SK-N-MC (cell line): ENCODE measurements at places on chromosomes 13 and 19.

DNA sequence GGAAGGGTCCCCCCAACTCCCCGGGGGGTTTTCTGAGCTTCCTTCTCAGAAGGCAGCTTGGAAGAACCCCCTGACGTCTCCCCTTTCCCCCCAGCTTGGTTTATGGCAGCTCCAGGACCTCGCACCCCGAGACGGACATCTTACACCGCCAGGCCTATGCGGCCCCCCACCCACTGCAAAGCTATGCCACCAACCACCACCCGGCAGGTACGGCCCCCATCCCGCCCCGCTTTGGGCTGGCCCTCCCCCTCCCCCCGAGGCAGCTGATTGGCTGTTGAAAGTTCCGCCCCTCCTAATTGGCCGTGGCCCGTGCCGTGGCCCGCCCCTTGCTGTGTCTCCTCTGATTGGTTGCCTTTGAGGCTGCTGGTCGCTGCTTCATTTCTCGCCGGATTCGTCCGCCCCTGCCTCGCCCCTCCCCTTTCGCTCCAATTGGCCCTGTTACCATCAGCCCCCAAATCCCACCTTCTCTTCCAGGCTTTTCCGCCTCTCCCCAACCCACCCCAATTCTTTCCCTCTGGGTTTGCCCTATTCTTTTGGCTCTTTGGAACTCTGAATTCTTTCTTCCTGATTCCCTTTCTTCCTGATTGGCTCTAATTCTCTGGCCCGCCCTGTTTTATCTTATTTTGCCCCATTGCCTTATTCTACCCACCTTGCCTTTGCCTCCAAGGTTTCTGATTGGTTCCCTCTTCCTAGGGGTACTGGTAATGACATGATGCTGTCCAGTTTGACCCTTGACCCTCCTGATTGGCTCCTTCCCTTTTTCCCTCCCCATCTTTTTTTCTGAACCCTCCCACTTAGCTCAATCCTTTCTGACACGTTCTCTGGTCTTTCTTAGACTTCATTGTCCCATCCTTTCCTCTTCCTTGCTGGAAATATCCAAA, 2.5 kb downstream of the PRR12 start:
- DNase-seq, result peak; percentile 81

DNA sequence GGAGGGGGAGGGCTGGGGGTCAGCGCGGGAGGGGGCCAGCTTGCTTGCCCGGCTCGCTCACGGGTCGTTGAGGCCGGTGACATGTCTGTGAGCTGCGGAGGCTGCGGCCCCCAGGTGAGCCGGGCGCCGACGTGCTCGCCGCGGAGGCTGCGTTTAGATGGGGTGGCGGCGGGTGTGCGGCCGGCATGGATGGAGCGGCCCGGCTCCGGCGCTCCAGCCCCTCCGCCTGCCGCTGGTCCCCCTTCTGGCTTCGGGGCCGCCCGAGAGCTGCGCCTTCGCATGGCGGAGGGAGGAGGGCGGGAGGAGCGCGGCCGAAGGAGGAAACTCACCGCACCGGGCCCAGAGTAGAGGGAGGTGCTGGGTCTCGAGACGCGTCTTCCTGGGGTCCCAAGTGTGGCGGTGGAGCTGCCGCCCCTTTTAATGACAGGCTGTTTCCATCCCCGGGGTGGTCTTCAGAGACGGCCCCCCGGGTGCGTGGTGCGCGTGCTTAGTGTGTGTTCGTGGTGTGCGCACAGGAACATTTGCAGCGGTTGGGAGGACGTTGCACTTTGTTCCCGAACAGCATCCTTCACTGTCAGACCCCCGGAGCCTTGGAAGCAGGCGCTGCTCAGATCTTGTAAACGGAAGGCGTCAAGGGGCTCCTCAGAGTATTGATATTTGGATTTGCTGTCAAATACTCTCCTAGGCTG, at the start of gene AKAP11:
TSS of gene AKAP11 (plus strand) at position 38 of the 689 bp plus-strand sequence. CDS start 14,197 bp downstream, outside the sequence.
- DNase-seq, result no peak

- DNase-seq, result no peak
Measured at GRCh38 chr13:84126671-84127171, 244.4 kb upstream of the SLITRK1 start.

DNA sequence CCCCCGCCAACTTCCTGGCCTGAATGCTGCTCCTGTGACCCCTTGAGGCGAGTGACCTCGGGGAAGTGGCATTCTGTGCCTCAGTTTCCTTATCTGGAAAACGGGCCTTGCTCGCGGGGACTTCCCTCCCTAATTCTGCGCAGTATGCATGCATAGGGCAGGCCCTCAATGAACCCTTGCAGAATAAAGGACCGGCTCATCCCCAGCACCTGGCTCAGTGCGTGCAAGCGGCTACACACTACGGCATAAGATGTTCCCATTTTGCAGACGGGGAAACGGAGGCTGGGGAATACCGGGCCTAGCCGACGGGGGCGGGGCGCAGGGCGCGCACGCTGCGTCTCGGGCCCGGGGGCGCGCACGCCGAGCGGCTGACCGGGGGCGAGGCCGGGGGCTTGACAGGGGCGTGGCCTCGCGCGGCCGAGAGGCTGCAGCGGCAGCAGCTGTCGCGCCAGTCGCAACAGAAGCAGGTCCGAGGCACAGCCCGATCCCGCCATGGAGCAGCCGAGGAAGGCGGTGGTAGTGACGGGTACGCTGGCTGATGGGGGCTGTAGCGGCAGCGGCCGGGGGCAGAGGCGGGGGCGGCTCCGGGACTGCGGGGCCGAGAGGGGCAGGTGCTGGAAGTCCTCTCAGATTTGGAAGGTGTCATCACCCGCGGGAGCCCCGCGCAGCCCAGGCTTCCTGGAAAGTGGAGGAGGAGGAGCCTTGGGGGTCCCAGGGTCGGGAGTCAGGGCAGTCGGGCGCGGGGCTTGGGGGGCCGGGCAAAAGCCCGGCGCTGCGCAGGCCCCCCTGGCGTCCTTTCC, at the start of gene PGPEP1:
TSS of gene PGPEP1 (plus strand) at position 409 of the 800 bp plus-strand sequence. CDS start at position 493, 84 bp downstream.
- no peak for DNase-seq

GRCh38 chr19:34577056-34577455, 95.5 kb downstream of the WTIP start:
- DNase-seq, result no peak

- no peak for DNase-seq
Measured at GRCh38 chr13:42652642-42653415, 78.9 kb downstream of the TNFSF11 start.

DNA sequence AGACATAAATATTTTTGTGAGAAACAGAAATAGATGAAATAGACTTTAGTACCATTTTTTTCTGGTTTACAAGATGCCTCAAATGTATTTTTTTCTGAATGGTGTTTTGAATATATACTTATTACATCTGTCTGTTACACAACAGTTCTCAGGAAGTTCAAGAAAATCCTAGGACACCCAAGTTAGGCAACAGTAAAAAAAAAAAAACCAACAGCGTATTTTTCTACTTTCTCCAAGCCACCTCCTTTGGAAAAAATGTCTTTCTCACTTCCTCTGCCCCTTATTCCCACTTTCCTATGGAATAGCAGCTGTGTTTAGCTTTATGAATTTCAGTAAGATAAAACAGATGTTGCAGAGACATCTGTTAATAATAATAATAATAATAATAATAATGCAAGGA, 489.6 kb upstream of the KLF12 start:
- no peak for DNase-seq

- DNase-seq, result peak; percentile 90
Measured at GRCh38 chr19:43619262-43620060, at the start of gene ZNF428. Gene ZNF428, minus strand, starts transcription at chr19:43619629. Its CDS starts 5,325 bp downstream, at chr19:43614304.

GRCh38 chr19:34480491-34480890, 1.1 kb upstream of the WTIP start:
- DNase-seq, result no peak

- no peak for DNase-seq
Measured at GRCh38 chr13:113874579-113875428, 10.9 kb upstream of the GAS6 start.

GRCh38 chr13:40984668-40985366, 34.3 kb downstream of the ELF1 start:
- no peak for DNase-seq

- no peak for DNase-seq
Measured at GRCh38 chr13:24894972-24895300, 131.0 kb downstream of the RNF17 start.

DNA sequence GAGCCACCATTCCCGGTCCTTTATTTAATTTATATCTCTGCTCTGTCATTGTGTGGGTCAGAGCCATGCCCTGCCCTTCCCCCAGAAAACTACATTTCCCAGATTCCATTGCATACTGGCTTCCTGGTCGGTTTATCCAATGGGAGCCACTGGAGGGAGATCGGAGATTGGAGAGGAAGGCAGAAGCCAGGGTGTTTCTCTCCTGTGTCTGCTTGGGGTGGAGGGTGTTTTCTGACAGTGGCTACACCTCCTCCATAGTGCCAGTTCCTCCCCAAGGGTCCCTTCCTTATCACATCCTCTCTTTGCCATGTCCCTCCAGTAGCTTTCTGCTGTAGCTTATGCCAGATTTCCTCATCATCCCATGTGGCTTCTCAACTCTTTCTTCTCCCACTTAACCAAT, 19.0 kb downstream of the OLFM2 start:
- DNase-seq, result no peak

DNA sequence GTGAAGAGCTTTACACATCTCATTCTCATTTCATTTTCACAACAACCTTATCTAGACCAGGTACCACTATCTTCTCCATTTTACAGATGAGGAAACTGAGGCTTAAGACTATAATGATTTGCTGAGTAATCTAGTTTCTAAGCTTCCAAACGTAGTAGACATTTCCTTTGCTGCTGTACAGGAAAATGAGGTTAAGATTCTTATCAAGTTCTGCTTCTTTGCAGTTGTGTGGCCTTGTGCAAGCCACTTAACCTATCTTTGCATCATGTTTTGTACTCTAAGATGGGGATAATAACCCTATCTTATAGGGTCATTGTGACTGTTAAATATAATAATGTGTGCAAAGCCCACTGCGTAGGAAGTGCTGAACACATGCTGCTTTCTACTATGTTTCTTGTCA, 307.9 kb downstream of the HS6ST3 start:
- no peak for DNase-seq

- no peak for DNase-seq
Measured at GRCh38 chr19:5455367-5456129, at the start of gene ZNRF4. Gene ZNRF4, plus strand, starts transcription at chr19:5455417. Its CDS starts 75 bp downstream, at chr19:5455492.

GRCh38 chr19:45469945-45470761, 2.4 kb downstream of the FOSB start:
- no peak for DNase-seq

GRCh38 chr19:11414544-11414943, 4.6 kb downstream of the RGL3 start:
- no peak for DNase-seq

GRCh38 chr19:54096617-54097106, 3.9 kb downstream of the OSCAR start:
- no peak for DNase-seq

GRCh38 chr19:1455336-1456120, 5.6 kb downstream of the APC2 start:
- DNase-seq, result peak; percentile 28
